ENCODE measurements at places on chromosomes 3 and 15.

DNA sequence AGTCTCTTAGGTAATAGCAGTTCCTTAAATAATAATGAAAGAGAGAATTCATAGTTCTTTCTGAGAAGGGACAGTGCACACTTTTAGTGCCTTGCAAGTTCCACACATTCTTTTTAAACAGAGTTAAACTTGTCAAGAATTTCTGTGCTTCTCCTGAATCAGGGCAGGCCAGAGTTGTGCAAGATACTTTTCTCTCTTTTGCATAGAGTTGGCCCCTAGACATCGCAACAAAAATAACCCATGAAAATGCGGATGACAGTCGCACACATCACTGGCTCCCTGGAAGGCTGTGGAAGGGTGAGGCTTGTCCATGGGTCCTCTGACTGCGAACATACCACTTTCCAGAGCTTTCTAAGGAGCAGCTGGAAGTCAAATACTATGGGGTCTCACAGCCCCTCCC is 40.1 kb downstream of the FBLN2 start:
- no peak for DNase-seq

- no peak for DNase-seq
Observed at GRCh38 chr15:64754663-64755426, 20.5 kb downstream of the RBPMS2 start.

DNA sequence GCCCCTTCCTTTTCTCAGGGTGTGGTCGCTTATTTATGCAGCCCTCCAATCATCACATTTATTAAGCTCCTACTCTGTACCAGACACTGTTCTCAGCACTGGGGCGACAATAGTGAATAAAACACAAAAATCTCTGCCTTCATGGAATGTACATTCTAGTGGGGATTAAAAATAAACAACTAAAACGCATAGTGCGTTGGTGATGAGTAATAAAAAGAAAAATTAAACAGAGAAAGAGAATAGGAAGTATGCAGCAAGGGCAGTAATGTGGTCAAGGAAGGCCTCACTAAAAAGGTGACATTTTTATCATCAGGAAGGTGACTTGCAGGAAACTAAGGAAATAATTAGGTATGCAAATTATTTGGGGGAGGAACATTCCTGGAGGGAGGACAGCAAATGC is 5.1 kb downstream of the SLC51B start:
- DNase-seq = no peak

DNA sequence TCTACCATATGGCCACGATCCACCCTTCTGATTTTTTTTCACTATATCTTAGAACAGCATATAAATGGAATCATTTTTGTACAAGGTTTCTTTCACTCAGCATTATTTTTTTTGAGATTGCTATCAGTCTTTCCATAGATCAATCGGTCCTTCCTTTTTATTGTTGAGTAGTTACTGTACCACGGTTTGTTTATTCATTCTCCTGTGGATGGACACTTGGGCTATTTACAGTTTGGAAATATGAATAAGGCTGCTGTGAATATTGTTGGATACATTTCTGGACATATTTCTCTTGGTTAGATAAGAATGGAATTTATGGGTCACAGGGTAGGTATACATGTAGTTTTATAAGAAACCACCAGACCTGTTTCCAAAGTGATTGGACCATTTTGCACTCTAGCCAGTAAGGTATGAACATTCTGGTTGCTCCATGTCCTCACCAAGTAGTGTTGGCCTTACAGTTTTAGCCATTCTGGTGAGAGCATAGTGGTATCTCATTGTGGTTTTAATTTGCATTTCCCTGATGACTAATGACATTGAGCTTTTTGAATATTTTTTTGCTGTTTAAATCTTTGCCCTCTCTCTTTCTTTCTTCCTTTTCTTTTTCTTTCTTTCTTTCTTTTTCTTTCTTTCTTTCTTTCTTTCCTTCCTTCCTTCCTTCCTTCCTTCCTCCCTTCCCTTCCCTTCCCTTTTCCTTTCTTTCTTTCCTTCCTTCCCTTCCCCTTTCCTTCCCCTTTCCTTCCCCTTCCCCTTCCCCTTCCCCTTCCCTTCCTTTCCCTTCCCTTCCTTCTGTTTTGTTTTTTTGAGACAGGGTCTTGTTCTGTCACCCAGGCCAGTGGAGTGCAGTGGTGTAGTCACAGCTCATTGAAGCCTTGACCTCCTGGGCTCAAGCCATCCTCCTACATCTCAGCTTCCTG is 49.2 kb downstream of the LRRK1 start:
- DNase-seq = no peak

GRCh38 chr3:29083676-29084075 is 197.2 kb upstream of the RBMS3 start:
- DNase-seq = no peak

GRCh38 chr3:197132916-197133530 is 103.4 kb upstream of the MELTF start:
- DNase-seq = no peak

- DNase-seq = no peak
Observed at GRCh38 chr3:165507060-165507459, 310.9 kb upstream of the SLITRK3 start.

GRCh38 chr3:18424213-18424728 is 868 bp downstream of the SATB1 start:
- DNase-seq = no peak

GRCh38 chr3:48928679-48929078 is 10.0 kb downstream of the ARIH2 start:
- no peak for DNase-seq

DNA sequence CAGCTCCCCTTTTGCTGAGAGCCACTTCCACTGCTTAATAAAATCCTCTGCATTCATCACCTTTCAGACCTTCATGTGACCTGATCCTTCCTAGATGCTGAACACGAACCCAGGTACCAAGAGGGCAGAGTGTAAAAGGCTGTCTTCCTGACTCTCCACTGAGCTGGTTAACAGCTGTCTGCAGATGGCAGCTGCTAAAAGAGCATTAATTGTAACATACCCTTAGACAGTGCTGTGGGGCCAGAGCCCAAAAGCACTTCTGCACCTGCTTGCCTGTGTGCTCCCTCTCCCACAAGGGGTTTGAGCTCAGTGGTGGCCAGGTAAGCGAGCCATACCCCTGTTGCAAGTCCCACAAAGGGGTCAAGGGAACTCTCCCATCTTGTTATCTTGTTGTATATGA is 187.3 kb downstream of the UBE2E2 start:
- no peak for DNase-seq

DNA sequence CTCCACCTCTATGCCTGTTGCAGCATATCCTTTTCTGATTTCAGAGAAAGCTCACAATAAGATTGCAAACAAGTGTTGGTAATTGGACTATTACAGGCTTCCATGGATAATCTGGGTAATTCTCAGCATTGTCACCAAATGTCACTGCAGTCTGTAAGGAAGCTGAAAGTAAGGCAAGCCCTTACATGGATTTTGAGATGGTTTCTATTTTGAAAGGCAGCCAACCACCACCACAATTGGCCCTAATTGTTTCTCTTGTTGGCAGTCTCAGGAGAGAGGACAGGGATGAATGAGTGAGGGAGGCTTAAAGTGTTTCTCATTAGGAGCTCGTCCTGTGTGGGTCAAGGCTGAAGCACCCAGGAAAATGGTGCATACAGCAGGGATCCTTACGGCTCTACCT is 879.9 kb downstream of the TUSC7 start:
- DNase-seq = no peak

DNA sequence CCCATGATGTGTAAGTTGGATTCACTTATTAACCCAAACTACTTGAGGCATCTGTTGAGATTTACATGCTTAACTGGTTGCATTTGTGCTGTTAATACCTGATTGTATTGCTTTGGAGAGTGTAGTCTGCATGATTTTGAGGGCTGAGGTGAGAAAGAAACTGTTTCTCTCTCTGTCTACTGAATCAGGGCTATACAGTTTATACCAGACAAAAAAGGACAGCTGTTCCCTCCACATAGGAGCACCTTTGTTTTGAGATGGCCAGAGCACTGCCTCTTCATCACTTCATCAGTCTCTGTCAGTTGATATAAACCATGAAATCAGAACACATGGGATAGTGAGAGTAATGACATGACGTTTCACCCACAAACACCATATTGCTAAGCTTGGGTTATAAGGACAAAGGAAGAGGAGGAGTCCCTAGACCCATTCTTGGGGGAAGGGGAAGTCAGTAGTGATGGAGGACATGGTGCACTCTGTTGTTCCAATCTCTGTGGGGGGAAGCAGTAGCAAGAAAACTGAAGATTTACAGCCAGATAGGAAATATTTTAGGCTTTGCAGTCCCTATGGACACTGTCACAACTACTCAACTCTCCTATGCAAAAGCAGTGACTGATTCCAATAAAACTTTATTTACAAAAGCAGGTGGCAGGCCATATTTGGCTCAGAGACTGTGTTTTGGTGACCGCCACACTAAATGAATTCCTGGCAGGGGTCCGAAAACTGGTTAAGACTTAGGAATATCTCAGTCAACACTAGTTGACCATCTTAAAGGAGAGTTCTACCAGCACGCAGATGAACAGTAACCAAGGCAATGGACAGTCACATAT is 123.9 kb upstream of the NR2E3 start:
- no peak for DNase-seq

- DNase-seq = no peak
Observed at GRCh38 chr3:120705884-120706582, 24.0 kb upstream of the HGD start.

DNA sequence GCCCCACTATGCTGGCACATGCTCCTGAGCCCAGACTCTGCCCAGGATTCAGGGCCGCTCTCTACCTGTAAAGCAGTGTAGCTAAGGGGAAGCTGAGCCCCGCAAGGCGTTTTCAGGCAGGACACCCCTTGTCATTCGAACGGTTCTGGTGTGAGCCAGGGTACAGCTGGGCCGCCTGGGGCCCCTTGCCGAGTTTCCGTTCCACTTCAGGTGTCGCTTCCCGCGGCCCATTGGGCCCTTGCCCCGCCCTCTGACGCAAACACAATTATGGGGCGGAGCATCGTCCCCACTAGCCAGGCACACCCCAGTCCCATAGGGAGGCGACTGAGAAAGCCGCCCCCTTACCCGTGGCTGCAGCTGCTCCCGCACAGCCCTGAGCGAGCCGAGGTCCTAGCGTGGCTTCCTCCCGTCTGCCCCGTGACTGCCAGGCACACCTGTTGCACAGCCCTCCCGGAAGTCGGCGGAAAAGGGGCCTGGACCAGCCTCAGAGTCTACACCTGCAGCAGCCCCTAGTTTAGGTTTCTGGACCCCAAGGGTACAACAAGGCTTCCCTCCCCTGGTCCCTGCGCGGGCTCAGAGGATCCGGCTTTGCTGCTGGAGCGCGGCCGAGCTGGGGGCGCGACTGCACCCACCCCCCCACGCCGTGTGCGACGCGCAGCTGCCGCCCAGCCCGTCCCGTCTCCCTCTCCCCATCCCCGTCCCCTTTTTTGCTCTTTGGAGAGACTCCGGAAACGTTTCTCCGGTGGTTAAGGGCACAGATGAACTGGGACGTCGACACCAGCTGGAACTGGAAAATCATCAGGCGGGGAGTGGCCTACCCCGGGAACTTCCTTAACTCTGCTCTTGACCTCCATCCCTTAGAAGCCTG is at the start of gene PLSCR2:
PLSCR2 (minus strand) TSS at position 412 of the 868 bp plus-strand sequence. CDS start 9,657 bp downstream, outside the sequence.
- no peak for DNase-seq

DNA sequence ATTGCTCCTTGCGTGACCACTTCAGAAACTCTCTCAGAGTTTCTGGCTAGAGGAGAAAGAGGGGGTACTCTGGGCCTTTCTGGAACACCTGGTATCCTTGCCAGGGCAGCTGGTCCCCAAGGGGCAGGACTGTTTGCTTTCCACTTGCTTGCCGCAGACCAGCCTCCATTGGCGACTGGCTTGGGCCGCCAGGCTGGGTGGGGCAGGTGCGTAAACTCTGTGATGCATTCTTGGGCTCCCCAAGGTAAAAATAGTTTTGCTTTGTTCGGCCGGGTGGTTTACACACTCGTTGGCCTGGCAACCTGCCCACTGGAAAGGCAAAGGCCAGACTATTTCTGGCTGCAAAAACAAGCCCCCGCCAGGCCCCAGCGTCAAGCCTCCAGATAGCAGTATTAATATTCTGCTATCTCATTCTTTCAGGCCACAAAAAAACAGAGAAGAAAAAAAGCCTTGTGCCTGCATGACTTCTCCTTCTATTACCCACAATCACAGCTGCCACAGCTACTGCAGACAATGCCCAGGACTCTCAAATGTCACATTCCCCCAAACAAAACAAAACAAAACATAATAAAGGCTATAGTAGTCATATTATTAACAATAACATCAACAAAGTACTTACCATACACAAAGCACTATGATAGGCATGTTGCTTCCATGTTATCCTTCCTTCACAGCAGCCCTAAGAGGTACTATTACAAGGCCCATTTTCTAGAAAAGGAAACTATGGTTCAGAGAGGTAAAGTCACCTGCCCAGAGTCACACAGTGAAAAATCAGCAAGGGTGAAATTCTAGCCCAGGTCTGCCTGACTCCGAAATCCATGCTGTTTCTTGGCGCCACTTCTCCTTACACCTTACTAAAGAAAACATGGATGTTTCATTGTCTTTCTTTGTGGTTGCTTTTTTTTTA is 14.0 kb upstream of the SSUH2 start:
- no peak for DNase-seq

DNA sequence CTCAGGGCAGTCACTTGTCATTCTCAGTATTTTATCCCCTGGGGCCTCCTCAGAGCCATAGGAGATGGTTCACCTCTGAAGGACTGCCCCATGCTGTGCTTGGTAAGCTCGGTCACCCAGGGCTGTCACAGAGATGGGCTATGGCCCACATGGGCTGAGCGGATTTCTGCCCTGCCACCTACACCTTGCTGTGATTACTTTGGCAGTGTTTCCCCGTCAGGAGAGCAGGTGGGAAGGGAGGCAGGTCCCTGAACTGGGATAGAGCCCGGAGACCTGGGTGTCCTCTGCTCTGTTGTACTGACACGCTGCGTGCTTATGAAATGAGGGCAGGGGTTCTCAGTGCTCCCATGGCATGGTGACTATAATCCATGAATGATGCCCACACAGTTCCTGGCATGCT is 48.9 kb downstream of the APBA2 start:
- DNase-seq = no peak

GRCh38 chr3:160956785-160957184 is 148.4 kb downstream of the B3GALNT1 start:
- peak; percentile 64 for DNase-seq

DNA sequence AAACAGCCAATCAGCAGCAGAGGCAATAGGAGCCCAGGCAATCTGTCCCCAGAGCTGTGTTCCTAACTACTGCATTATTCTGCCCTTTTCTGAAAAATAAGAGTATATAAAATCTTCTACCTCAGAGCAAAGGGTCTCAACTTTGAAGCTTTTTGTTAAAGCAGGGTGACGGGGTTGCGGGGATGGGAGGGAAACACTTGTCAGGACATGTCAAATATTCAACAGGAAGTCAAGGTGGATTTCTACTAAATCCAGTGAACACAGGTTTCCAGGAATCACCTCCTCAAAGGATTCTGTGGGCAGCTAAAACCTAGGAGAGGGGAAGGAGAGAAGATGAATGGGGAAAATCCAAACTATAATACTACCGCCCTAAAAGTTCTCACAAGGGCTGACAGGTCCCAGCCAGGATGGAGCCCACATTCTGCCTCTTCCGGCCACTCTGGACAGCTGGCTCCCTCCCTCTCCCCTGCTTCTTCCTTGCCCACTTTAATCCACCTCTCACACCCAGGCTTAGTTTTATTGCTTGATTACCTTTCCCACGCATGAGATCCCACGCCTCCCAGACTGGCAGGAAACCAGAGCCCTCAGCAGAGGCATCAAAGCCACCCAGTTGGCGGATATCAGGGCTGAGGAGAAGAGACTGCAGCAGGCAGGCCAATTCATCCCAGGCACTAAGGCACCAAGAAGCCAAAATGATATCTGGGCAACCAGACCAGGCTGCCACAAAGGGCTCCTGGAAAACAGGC is 77.2 kb downstream of the OSBPL10 start:
- DNase-seq = no peak

All from Kasumi-1 (cell line).